Kidney glomerular epithelial cell (primary cell): ENCODE measurements at places on chromosomes 6 and 20.

DNA sequence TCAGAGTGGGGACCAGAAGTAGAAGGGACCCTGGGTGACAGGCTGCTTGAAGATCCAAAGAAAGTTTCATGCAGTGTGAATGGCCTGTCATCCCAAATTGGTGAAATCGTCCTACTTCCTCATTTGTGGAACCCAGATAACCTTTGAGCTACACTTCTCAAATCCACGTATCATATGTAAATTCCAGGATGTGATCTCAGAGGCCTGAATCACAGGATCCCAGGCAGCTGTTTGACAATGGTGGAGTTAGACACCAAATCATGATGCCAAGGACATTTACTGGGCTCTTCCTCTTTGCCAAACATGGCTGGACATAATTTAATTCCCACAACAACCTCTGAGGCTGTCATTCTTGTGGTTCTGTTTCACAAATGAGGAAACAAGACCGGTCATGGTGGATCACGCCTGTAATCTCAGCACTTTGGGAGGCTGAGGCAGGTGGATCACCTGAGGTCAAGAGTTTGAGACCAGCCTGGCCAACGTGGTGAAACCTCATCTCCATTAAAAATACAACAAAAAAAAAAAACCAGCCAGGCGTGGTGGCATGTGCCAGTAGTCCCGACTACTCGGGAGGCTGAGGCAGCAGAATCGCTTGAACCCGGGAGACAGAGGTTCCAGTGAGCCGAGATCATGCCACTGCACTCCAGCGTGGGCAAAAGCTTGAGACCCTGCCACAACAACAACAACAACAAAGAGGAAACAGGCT lies 39.9 kb upstream of the TTPAL start:
- DNase-seq = no peak

- no peak for DNase-seq
Observed at GRCh38 chr6:127475135-127475822, 16.1 kb upstream of the KIAA0408 start.

DNA sequence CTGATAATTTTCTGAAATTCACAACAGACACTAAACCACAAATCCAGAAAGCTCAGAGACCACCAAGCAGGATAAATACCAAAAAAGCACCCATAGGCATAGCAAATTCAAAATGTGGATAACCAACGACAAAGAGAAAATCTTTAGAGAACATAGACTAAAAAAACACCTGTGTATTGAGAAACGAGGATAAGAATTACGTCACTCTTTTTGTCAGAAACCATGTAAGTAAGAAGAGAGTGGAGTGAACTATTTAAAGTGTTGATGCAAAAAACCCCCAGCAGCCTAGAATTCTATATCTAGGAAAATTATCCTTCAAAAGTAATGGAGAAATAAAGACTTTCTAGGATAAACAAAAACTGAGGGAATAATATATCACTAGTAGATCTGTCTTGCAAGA lies 126.9 kb upstream of the SCGN start:
- DNase-seq = no peak

DNA sequence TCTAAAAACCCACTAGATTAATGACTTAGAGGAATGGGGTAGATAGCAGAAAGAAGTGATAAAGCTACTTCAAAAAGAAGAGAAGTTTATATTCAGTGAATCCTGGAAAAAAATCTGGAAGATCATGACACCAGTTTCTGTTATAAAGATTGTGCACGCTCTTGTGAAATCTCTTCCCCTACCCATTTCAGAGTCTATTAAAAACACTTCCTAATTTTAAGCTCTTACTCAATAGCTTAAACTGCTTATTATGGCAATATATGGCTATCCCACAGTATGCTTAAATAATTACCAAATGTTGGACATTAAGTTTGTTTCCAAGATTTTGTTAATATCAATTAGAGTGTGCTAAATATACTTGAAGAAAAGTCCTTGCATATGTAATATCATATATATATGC lies 585.3 kb upstream of the MAN1A1 start:
- DNase-seq = no peak

DNA sequence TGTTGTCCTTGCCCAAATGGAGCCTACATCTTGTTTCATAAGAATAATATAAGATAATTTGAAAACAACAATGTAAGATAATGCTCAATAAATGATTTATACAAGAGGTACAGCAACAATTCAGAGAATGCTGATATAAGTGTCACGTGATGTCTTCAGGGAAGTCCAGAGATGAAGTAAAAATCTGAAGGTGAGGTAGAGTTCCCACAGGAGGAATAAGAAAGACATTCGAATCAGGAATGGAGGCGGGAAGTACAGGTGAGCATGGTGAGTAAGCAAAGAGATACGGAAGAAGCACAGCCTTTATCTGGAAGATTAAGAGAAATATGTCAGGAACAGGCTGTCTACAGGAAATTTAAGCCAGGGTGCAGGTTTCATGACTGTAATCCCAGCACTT lies 165.9 kb upstream of the MARCKS start:
- DNase-seq = no peak
